ENCODE measurements at places on chromosomes 2 and 18.

- no peak for DNase-seq
These were observed 225.7 kb downstream of the TMX3 start for GRCh38 chr18:68489013-68489792.

GRCh38 chr2:112627060-112628040 is 18.4 kb upstream of the SLC20A1 start:
- peak; percentile 88 for DNase-seq

DNA sequence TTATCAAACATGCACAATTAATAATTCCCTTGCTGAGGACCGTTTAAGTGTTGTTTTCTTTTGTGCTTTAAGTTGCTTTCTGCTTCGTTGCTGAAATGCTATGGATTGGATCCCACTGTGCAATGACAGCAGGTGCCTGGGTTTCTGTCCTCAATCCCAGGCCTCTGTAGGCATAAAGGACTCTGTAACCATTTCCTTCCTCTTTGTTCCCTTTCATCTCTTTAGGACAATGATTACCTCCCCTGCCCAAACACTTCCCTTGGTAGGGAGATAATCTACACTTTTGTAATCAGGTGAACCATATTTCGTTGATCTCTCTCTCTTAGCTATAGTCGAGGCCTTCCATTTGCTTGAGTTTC is 58.6 kb upstream of the LYPD6B start:
- DNase-seq = no peak

DNA sequence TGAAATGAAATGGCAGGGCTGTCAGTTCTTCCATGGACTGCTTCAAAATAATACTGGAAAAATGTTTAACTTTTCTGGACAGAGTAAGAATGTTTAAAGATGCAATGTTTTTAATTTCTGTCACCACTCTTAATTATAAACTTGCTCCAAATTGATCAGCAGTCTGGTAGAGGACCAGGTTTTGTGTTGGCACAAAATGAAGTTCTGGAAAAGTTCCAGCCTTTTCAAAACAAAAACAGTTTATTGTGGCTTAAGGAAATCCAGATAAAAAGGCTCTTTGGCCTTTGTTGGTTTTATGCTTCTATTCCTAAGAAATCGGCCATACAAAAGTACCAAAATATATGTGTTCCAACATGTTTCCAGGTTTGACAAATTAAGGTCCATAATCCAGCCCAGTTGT is 48.8 kb downstream of the PTRHD1 start:
- no peak for DNase-seq

DNA sequence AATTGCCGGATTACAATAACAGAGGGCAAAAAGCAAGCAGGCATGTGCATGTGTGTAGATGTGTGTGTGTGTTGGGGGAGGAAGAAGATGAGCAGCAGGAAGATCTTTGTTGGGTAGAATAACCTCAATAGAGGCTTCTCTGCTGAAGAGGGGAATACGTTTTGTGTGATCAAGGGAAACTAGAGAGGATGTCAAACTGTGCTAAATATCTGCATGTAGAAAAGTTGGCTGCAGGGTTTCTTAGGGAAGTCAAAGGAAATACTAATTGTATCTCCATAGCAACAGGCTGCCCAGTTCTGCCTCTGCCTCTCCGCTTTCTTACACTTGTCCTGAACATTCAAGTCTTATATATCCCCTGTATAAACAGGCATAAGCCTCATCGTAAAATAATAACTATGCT is 190.1 kb upstream of the RND3 start:
- no peak for DNase-seq

DNA sequence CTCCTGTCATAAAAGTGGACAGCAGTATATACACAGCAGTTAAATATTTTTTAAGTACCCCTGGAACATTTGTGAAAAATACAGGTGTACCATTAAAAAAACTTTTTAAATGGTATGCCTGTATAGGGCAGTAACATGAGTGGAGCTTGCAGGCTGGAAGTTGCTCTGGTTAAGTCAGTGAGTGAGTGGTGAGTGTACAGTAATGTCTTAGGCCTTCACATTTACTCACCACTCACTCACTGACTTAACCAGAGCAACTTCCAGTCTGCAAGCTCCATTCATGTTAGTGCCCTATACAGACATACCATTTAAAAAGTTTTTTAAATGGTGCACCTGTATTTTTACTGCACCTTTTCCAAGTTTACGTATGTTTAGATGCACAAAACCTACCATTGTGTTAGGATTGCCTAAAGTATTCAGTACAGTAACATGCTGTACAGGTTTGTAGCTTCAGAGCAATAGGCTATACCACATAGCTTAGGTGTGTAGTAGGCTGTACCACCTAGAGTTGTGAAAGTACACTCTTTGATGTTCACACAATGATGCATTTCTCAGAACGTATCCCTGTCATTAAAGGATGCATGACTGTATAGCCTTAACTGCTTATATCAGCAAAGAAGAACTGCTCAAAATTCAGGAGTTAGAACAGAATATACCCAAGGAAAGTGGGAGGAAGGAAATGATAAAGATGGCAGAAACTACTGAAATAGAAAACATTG is 112.6 kb downstream of the EHBP1 start:
- DNase-seq = no peak

DNA sequence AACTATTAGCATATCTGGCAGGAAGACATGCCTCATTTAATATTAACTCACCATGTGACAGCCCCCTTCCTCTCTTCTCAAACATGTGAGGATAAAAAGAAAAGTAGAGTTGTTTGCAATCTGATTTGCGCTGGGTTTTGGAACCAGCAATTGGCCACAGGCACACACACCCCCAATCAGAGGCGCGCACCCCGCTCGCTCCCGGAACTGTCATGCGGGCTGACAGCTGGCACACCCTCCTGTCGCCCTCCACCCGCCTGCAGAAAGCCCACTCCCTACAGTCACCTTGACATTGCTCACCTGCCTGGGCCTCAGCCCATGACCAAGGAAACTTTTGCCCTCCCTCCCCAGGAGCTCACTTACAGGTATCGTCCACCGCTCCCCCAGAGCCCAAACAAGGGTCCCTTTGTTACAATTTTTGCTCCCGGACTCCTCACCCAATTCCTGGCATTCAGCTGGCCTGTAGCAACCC is 1.1 kb downstream of the COBLL1 start:
- peak; percentile 8 for DNase-seq

DNA sequence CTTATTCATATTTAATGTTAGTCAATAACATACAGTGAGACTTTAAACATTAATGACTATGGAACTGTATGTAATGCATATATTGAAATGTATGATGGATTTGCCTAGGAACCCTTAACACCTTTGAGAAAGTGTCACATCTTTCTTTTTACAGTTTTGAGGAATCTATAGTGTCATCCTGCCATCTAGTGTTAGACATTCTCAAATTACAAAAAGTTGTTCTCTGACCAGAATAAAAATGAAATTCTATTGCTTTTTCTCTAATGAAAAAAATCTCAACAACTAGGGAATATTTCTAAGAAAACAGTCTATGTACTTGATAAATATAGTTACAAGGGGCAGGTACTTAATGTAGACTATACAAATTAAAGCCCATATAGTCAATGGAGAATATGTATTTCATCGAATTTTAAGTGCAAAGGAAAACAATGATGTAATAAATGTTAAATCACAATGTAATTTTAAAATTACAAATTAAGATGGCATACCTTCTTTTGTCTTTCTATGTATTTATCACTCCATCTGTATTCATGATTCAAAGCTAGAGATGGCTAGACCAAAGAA is 5.1 kb upstream of the CALCRL start:
- DNase-seq = peak; percentile 20

DNA sequence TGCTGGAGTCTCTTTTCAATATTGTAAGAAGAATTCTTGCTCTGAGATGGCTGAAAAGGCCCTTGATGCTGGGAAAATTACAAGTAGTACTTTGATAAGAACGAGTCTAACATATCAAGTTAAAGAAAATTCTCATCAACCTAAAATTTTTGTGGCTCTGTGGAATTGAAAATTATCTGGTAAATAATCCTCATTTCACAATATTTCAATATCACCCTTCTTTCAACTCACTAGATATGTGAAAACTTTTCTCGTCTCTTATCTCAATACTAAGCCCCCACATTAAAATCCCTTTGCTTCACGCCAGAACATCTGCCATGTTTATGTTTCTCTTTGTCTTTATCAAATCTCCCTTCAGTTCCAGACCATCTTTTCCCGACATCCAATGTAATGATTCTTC is 448.8 kb downstream of the ZNF516 start:
- DNase-seq = no peak

DNA sequence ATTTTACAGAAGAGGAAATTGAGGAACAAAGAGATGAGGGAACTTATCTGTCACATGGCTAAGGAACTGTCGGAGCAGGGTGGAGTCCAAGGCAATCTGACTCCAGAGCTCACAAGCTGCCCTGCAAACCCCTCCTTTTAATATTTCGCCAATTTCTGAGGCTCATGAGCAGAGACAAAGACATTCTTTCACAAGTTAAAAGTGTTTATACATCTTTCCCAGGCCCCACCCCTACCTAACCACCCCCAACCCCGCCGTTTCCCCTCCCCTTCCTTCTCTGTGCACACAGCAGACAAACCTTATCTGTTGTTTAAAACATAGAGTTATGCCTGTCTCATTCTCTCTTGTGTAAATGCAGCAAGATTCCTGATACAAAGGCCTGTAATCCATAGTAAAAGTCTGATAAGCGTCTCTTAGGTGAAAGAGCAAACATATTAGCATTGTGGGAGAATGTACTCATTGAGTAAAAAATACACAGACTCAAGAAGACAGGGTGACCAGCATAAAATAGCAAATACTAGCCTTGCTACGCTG is 44.3 kb downstream of the EPHA4 start:
- no peak for DNase-seq

GRCh38 chr2:10947446-10948187 is 35.9 kb downstream of the KCNF1 start:
- DNase-seq = no peak

GRCh38 chr18:61308795-61309393 is 24.3 kb upstream of the CDH20 start:
- DNase-seq = no peak

DNA sequence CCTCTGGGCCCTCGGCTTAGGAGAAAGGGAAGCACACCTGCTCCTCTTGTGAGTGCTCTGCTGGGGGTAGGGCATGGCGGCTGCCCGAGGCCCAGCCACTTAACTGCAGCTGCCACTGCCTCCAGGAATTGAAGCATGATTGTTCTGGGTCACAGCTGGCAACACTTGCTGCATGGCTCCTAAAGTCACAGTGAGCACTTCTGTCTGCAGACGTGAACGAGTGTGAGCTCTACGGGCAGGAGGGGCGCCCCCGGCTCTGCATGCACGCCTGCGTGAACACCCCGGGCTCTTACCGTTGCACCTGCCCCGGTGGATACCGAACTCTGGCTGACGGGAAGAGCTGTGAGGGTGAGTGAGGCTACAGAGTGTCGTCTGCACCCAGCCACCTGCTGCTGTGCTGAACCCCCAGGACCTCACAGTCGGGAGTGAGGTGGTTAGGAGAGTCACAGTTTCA is 44.4 kb downstream of the FBLN7 start:
- no peak for DNase-seq

DNA sequence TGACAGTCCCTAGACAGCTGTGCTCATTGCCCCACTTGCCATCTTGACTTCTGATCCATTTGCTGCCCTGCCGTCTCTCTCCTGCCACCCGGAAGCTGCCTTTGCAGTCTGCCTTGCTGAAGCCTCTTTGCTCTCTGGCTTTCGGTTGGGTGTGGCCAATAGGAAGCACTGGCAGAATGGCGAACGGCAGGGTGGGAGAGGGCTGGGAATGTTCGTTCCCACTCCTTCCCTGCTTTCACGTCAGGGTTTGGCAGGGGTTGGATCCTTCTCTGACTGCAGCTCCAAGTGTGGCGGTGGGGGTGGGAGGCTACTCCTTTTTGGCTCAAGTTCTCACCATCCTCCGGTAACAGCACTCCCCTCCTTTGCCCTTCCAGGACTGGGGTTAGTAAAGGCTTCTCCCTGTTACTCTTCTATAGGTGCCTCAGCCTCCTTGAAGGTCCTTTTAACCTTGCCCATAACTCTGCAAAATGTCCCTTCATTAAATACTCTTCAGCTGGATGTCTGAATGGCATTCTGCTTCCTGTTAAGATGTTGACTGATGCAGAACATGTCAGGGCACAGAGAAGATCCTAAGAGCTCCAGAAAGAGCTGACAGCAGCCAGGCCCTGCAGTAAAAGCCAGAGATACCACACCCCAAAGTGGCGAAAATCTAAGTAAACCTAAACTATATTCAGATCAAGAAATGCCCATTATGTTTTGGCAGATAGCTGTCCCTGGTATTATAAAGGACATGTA is 299.7 kb downstream of the CDCA7 start:
- DNase-seq = no peak

DNA sequence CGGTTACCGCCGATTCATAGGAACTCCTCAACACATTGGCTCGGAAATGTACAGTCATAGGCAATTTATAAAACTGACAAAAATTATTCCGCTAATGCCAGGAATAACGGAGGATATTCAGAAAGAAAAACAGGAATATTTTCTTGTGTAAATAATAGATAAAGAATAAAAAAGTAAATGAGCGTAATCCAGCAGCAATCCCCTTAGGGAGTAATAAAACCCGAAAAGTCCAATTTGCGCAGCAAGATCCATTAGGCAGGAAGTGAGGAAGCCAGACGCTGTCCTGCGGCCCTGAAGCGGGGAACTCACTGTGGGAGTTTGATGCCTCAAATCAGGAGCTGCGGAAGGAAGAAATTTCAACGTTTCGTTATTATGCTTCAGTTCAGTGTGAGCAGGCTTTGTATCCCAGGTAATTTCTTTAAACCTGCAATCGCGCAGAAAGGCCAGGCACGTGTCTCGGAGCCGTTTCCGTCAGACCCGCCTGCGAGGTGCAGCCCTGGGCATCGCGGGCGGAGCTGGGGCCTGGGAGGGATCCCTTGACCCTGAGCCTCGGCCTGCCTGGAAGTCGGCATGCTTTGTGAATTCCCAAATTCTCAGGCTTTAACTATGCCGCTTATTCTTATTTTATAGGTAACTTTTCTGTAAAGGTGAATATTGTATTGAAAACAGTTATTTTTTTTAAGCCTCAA is 180.9 kb upstream of the ALKAL2 start:
- DNase-seq = no peak

- DNase-seq = no peak
These were observed 146.4 kb upstream of the MYCN start for GRCh38 chr2:15793978-15794377.

- DNase-seq = peak; percentile 62
These were observed 74.7 kb upstream of the ETAA1 start for GRCh38 chr2:67322353-67323001.

- no peak for DNase-seq
These were observed 6.6 kb downstream of the HPCAL1 start for GRCh38 chr2:10309286-10309685.

GRCh38 chr2:121567452-121567851 is 36.8 kb downstream of the RNU4ATAC start:
- no peak for DNase-seq

Measured in AG08395 (cell line).